AG04450 (cell line): ENCODE measurements at places on chromosomes 6 and 20.

DNA sequence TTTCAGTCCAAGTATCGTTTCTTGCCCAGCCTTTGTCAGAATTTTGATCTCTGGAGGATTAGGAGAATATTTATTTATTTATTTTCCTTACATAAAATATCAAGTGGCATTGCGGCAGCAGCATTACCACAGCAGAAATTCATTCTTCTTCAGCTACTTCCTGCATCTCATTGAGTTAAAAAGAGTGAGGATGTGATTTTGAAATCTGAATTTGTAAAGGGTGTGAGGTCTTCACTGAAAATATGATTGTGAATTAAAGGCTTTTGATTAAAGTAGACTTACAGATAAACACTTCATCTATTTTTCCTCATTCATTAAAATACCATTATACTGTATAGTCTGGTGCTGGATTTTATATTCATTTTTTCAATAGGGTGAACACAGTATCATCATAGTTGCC is 328.4 kb downstream of the PRL start:
- DNase-seq, result no peak

DNA sequence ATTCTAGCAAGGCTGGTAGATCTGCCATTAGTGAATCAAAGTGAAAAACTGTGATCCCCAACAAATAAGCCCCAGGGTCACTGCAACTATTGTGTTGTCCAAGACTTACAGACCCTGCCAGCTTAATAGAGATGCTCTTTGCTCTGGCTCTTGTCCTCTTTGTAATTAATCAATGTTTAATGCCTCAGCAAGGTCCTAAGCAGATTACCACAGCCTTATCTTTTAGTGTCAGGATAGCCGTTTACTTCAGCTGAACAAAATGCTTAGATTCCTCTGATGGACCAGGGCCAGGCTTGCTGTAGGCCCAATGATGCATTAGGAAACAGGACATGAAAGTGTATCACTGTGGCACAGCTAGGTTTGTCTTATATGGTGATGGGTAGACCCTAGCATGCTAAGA is 353.3 kb downstream of the HACE1 start:
- no peak for DNase-seq

DNA sequence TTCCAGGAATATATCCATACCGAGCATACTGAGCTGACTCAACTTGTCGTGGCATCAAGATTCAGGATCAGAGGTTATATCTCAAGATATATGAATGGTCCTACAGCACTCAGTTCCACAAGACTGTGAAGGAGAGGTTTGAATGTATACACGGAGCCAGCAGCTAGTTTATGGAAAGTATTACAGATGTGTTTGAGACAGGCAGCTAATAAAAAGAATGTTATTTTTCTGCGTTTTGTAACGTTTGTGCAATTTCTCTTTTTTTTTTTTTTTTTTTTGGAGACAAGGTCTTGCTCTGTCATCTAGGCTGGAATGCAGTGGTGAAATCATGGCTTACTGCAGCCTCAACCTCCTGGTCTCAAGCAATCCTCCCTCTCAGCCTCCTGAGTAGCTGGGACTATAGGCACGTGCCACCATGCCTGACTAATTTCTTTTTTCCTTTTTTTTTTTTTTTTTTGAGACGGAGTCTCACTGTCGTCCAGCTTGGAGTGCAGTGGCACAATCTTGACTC is 3.4 kb upstream of the FAM110A start:
- no peak for DNase-seq

DNA sequence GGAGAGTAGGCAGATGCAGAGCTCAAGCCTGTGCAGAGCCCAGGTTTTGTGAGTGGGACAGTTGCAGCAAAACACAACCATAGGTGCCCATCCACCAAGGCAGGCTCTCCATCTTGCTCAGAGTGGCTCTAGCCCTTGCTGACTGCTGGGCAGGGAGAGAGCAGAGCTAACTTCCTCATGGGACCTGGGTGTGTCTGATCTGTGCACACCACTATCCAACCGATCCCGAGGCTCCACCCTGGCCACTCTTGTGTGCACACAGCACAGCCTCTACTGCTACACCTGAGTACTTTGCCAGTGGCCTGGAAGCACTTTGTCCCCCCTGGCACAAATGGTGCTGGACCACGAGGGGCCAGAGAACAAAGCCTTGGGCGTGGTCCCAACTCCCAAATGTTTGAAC is 7.9 kb upstream of the DEFB125 start:
- DNase-seq, result no peak

GRCh38 chr20:53755733-53756531 is 162.3 kb upstream of the ZNF217 start:
- no peak for DNase-seq

DNA sequence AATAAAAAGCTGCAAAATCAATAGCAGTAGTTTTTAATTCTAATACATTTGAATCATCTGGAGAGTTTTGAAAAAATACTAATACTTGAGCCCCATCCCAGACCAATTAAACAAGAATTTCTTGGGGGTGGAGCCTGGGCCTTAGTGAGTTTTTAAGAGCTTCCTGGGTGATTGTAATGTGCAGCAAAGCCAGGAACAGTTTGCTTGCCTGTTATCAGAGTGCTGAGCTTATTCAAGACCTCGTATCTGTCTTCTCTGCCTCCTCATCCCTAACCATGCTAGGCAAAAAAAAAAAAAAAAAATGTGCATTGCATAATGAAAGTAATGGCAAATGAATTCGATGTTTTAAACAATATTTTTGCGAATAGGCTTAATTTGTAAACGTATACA is 36.4 kb upstream of the MYB start:
- DNase-seq, result no peak

GRCh38 chr6:57108691-57109090 is 18.7 kb downstream of the ZNF451 start:
- DNase-seq, result no peak

- DNase-seq, result no peak
These were observed 2.8 kb downstream of the PROCR start for GRCh38 chr20:35174458-35175216.

DNA sequence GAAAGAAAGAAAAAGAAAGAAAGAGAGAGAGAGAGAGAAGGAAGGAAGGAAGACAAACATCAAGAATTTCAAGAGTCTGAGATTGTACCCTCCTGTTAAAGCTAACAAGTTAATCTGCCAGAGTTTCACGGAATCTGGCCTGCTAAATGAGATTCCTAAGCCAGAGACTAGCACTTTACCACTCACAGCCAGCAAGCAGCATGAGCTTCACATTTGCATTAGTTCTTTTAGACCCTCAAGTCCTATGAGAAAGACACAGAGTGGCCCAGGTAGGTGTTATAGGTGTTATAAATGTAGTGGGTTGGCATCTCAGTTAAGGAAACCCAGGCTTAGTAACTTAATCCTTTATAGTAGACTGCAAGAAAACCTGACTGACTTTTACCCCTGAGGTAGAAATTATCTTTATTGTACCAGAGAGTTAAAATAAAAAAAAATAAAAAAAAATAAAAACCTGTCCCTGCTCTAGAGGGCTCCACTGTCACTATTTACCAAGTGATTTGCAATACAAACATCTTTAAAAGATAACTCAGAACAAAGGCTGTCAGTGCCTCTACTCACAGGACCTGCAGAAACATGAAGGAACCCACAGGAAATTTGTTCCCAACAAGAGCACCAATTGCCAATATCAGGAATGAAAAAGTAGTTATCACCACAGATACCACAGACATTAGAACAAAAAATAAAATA is 9.7 kb upstream of the IBTK start:
- no peak for DNase-seq

DNA sequence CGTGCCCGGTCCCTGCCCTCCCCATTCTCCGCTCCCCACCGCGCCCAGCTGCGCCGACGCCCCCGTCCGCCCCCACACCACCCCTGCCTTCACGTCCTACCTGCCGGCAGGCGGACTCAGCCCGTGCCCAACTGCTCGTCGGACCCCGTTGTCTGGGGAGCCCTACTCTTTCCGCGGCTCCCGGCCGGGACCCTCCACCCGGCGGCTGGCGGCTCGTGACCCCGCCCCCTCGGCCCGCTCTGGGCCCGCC is at the start of gene SERAC1:
TSS of gene SERAC1 (minus strand) at position 223 of the 250 bp plus-strand sequence. CDS start 9,899 bp downstream, outside the sequence.
- DNase-seq, result no peak

DNA sequence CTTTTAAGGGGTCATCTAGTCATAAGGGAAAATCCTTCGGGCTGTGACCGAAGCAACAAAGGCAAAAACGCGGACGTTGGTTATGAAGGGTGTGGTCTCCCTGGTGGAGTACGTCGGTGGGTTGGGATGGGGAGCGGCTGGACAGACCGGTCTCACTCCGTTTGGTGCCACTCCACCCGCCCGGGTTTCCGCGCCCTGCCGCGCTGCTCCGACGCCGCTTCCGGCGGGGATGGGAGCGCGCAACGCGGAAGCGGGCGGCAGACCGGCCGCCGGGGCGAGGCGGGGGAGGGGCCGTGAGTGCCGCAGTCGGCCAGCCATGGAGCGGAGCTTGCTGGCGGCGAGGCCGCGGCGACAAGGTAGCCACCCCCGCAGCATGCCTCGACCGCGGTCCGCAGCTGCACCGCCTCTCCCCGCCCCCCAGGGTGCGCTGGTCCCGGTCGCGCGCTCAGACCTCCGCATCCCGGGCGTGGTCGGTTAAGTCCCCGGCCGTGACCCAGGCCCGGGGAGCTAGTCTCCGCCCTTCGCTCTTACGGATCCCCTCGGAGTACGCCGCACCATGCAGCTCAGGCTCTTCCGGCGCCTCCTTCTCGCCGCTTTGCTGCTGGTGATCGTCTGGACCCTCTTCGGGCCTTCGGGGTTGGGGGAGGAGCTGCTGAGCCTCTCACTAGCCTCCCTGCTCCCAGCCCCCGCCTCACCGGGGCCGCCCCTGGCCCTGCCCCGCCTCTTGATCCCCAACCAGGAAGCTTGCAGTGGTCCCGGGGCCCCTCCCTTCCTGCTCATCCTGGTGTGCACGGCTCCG is at the start of gene B3GALT4:
TSS of gene B3GALT4 (plus strand) at position 260 of the 799 bp plus-strand sequence. CDS start at position 557, 297 bp downstream.
- DNase-seq, result no peak

GRCh38 chr6:11188161-11188915 is 44.1 kb downstream of the NEDD9 start:
- DNase-seq, result no peak
